ENCODE measurements at places on chromosomes 4 and X.

DNA sequence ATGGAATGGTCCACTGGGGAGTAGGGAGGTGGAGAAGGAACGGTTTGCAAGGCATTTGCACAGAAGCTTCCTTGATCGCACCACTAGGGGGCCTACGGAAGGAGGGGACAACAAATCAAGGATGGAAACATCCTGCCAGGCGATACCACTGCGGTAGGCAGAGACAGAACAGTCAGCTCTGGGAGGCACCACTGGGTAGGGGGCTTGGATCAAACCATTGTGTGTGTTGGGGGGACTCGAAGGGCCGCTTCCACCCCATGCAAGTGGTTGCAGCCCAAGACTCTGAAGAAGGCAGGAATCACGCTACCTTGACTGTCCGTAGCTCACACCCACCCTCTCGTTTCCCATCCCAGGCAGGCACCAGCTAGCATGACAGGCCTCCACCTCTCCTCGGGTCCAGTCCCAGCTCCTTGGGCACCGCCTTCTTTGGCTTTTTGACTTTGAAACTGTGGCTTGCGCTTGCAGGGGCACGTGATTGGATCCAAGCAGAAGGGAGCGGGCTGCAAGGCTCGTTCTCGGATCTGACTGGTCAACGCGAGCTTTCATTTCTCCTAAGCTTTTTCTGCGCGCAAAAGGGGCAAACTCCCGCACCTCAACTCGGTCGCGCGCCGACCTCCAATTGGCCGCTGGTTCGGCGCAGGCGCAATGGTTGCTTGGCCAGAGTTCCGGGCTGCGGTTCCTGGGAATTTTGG lies 28.4 kb downstream of the GAGE1 start:
- peak; percentile 0 for DNase-seq

DNA sequence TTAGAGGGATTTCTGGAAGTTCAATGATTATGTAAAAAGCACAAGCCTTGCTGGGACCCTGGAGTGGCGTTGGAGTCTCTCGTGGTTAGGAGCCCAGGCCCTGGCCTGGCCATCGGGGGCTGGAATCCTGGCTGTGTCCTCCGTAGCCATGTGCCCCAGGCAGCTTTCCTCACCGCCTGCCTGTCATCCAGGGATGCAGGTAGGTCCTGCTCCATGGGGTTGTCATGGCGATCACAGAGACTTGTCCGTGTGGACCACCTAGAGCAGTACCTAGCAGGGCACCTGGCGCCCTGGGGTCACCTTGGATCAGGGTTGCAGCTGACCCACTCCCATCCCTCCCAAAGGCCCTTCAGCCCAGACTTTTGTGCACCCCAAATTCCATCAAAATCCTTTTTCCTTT lies 30.2 kb upstream of the WFS1 start:
- DNase-seq = no peak

DNA sequence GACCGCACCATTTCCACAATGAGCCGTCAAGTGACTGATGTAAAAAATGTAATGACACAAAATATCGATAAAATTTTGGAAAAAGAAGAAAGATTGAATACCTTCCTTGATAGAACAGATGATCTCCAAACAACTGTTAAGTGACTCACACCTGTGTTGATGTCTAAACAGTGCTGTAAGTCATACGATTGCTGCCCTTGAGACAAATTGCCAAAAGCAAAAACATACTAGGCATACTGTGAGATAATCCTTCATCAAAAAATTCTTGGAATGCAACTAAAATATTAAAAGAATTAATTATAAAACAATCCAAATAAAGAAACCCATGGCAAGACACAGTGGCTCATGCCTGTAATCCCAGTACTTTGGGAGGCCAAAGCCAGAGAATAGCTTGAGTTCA lies 53.4 kb downstream of the HNRNPD start:
- no peak for DNase-seq

- no peak for DNase-seq
Observed at GRCh38 chr4:17723648-17724047, 57.8 kb downstream of the FAM184B start.

GRCh38 chr4:4327652-4328121 lies 37.6 kb downstream of the ZBTB49 start:
- DNase-seq = peak; percentile 6

DNA sequence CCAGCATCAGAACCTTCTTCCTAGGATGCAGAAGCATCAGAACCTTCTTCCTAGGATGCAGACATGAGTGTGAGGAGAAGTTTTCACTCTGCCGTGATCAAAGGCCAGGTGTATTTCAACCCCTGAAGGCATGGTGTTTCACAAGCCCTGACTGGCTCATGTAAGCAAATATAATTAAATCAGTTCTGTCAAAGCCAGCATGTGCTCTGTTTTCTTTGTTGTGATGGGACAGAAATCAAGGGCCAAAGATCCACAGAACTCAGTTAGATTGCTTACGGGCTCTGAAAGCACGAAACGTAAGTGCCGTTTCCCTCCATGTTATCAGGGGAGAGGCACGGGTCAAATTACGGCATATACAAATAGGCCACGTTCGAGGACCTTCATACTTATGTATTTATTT lies 32.0 kb upstream of the CLDN24 start:
- DNase-seq = no peak

- no peak for DNase-seq
Observed at GRCh38 chr4:993111-994029, at the start of gene SLC26A1. Gene SLC26A1, minus strand, starts transcription at chr4:993404. Its CDS starts 1,701 bp downstream, at chr4:991703.

DNA sequence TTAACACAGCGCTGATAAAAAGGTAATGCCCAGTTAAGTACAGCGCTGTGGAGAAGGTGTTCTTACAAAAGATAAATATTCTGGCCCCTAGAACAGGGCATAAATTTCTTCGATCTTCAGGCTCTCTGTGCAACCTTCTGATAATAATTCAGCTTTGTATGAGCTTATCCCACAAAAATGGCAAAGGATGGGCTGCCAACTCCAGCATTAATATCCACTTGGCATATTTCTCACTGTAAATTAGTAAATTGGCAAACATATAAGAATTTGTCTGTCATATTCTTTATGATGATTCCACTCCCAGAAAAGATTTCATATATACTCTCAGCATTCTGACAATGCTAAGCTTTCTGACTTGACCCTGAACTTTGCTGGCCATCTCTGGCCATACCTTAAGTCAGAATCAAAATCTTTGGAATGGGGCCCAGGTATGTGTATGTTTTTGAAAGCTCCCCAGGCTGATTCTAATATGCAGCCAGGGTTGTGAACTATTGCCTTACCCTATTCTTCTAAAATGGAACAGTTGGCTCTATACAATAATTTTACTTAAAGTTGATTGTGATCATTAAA lies 134.8 kb downstream of the FRYL start:
- DNase-seq = peak; percentile 43

DNA sequence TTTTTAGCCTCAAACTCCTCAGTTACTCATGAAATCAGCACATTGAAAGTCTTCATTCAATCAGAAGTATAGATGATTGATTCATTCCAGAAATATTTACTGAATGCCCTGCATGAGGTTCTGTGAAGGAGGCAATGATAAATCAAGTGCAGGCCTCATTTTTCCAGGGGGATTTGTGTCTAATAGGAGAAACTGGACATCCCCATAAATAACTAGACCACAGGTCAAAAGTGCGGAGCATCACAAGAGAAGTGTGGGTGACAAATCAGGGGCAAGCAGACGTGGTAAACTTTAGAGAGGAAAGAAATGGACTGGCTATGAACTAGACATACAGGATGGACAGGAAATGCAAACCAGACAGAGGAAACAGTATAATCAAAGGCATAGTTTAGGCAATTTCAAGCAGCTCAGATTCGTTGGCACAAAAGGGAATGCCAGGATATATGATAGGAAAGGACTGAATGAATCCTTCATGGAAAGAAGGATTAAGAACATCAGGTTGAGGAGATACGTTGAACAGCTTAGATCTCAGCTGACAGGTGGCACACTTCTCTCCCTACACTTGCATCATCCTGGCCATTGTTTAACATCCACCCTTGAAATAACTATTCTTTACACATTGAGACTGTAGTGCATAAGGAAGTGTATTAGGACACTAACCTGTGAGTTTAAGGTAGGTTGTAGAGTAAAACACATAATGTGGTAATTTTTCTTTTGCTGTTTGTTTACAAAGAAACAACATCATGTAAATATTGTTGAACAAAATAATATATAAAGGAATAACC lies 69.6 kb upstream of the RASGEF1B start:
- no peak for DNase-seq

GRCh38 chr4:1992468-1993168 lies 16.2 kb downstream of the NELFA start:
- DNase-seq = no peak

DNA sequence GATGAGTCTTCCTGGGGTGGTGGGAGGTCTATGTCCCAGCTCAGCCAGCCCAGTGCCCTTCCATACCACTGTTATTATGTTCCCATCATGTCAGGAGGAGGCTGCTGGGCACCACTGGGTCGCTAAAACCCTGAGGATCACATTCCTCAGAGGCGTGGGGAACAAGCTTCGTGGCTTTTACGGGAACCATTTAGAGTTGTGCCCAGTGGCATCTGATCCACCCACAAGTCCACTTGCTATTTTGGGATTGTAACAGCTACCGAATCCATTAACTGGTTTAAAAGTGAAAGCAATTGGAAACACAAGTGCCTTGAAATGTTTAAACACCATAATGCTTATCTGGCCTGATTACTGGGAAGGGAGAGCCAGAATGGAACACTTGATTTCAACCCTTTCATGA lies 13.1 kb upstream of the CCKAR start:
- DNase-seq = no peak

GRCh38 chr4:143352720-143353119 lies 16.0 kb downstream of the GAB1 start:
- DNase-seq = no peak

- DNase-seq = peak; percentile 28
Observed at GRCh38 chrX:96685210-96686099, 813 bp downstream of the DIAPH2 start.

DNA sequence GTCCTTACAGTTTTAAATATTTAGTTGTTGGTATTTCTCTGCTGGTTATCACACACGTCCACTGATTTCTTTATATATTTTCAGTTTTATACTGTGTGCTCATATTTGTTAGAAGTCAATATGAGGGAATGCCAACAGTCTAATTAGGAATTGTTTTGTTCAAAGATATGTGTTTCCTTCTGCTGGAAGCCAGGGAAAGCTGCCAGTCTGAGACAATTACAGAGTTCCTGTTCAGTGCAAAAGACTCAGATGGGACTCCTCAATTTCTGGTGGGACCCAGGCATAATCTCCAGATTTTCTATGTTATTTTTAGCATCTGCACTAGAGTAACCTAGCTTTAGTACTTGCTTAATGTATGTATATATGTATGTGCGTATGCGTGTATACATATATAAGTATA lies 486.0 kb downstream of the GRID2 start:
- no peak for DNase-seq

Data from AG10803 (cell line).